ENCODE measurements at places on chromosomes 12 and 14.

DNA sequence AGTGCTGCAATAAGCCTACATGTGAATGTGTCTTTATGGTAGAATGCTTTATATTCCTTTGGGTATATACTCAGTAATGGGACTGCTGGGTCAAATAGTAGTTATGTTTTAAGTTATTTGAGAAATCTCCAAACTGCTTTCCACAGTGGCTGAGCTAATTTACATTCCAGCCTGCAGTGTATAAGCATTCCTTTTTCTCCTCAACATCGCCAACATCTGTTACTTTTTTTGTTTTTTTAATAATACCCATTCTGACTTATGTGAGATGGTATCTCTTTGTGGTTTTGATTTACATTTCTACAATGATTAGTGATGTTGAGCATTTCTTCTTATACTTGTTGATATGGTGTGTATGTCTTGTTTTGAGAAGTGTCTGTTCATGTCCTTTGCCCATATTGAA lies 1186.2 kb downstream of the BCL11B start:
- no peak for DNase-seq

GRCh38 chr12:69844836-69845235 lies 19.8 kb downstream of the MYRFL start:
- DNase-seq, result no peak

DNA sequence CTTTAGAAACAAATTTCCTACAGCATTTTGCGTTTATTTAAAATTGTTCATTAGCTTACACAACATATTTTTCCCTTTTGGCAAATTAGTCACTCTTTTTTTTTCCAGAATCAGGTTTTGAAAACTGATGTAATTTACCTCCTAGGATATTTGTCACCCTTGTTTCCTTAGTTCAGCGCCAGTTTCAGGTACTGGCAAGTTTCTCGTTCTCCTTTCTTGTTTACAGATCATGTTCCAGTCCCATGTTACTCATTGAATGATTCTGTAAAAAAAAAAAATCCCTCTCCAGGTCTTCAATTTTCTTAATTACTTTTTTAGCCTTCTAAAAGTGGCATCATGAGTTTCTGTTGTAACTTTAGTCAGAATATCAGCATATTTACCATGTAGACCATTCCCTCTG lies 2.7 kb downstream of the PPP4R4 start:
- DNase-seq, result no peak

DNA sequence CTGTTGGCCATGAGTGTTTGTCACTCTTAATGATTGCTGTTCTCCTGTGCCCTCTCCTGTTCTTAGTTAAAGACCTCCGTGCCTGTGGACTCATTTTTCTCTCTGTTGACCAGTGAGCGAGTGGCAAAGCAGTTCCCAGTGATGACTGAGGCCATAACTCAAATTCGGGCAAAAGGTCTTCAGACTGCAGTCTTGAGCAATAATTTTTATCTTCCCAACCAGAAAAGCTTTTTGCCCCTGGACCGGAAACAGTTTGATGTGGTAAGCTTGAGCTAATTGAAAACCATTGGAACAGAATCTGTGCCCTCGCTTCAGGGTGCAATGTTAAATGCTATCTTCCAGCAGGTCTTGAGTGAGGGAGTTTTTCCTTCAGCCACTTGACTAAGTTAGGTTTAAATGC lies 19.8 kb downstream of the ACAD10 start:
- DNase-seq, result no peak

DNA sequence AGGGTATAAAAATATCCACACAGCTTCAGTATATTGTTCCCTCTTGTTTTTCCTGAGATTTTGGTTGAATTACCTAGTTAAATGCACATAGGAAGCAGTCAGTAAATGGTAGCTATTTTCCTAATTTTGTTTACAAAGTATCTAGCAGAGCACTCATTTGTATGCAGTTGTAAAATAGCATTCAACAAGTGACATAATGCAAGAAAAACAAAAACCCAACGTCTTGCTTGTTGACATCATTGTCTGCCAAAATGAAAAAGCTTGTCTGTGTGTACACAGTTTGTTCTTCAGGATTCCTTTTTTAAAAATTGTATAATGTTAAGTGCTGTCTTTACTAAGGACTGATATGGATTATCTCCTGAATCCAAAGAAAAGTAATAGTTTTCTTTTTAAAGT lies 2.7 kb downstream of the VRTN start:
- no peak for DNase-seq

- no peak for DNase-seq
Observed at GRCh38 chr14:71588576-71589215, 343.5 kb upstream of the RGS6 start.

GRCh38 chr12:51439330-51439729 lies 14.7 kb downstream of the SLC4A8 start:
- no peak for DNase-seq

GRCh38 chr14:67411820-67412421 lies at the start of gene PLEK2:
Gene PLEK2, minus strand, starts transcription at chr14:67412165. Its CDS starts 106 bp downstream, at chr14:67412059.
- peak; percentile 31 for DNase-seq

DNA sequence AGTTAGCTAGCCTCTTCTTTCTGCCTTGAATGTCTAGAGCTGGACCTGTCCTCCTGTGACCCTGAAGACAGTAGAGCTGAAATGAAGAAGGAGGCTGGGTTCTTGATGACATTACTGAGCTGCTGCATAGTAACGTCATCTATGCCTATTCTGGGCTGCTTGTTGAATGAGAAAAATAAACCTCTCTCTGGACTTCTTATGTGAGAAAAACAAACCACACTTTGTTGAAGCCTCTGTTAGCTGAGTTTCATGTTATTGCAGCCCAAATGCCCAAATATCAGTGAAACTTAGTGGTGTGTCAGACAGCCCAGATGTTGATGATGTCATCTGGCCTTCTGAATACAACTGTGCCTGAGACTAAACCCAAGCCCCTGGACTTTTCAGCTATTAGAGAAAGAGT lies 67.0 kb upstream of the MAX start:
- no peak for DNase-seq

DNA sequence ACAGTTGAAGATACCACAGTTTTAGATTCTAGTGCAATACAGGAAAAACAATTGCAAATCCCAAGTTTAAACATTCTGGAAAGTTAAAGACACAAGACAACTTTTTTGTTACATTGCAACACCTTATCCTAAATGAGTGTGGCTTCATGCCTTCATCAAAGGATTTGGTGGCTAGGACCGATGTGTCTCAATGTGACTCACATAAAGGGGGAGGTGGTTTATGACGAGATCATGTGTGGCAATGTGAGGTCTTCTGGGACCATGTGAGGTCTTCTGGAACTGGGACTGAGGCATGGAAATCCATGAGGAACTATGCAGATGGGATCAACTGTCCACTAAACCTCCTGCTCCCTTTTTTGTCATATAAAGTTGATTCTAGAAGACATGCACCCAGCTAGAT lies 166.2 kb downstream of the PAX9 start:
- DNase-seq, result no peak

DNA sequence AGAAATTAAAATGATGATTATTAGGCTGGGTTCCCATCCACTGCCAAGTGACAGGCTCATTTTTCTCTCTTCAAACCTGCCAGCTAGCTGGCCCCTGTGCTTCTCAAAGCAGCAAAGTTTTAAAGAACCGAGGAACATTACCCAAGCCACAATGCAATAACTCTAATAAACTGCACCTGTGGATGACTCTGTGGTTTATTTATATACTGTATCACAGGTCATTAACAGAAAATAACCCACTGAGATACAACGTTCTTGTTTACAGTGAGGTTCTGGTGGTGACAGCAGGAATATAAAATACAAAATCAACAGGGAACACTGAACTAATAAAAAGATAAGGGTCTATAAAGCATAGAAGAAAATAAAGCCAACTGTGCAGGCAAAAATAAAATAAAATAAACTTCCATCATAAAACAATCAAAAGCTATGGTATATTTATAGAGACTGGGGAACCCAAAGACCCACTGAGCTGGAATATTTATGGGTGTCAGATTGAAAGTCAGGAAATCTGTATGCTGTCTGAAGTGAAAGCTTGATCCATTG lies 472.9 kb downstream of the NOVA1 start:
- no peak for DNase-seq

All from T follicular helper cell (primary cell).